ENCODE measurements at places on chromosomes 5 and 9. TPM values are rescaled to one million over a fixed set of nuclear protein-coding genes. Genes with fewer than 3 reads are reported as not detected.

ANKRD18A gene
- total RNA-seq, result 9.2 TPM

AGXT2 gene
- total RNA-seq, result not detected

TPPP gene
- total RNA-seq, result 5.5 TPM

SLC6A18 gene
- total RNA-seq, result not detected

SPINK7 gene
- total RNA-seq, result not detected

DCTN4 gene
- 16.6 TPM for total RNA-seq

AFAP1L1 gene
- total RNA-seq, result 9.5 TPM

Data from A549 treated with GW870086 at 1 μM for 4 hours (cell line).